ENCODE measurements at places on chromosomes 2 and 18.
A peak's percentile ranks its signal among the peaks of the same experiment; 100 is the strongest.

DNA sequence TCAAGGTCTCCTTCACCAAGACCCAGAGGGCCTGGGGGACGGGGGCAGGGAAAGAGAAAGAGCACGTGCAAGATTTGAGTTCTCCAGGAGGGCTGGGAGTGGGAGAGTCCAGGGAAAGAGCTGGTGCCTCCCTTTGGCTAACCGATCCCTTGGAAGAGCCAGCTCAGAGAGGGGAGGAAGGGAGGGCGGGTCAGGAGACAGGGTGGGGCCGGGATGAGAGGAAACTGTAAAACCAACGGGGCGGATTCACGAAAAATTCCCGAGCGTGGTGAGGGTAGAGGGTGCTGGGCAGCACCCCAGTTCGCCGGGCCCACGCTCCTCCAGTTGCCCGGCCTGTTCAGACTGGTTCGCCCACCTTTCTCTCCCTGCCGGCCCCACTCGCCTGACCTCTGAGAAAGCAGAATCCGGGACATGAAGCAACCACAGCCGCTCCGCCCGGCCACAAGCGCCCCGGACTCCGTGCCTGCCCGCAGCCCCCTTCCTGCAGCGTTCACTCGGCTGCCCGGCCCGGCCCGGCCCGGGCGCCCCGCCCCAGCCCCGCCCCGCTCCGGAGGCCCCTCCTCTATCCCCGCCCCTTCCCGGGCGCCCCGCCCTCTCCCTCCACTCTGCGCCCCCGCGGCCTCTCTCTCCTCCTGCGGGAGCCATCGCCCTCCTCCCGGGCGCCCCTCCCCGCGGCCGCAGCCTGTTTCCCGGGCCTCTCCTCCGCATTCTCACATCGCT, 230.9 kb upstream of the SMAD2 start:
- peak; percentile 54 for DNase-seq

DNA sequence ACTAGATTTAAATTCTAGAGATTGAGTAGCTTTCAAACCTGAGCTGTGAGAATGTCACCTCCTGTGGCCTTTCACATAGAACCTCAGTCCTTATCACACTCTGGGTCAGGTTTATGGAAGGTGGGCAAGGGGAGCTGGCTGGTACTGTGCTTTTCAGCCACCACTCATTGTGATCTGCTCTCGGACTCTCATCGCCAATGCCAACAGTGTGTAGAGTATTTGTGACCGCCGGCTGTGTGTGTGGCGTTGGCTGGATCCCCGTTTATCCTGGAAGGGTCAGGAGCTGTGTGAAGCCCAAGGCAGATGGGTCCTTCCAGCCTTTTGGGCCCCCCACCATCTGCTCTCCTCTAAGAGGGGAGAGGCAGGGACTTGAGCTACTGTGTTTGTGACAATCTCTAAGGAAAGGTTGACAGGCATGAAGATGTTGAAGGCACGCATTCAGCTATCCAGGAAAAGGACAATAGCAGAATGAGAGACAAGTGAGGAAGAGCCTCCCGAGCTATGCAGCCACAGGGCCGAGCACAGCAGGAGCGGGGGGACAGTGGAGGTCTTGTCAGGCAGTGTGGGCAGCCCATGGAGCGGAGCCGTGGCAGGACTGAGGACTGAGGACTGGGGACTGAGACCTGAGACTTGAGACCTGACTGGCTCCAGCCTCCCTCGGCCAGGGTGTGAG, 107.1 kb upstream of the TPO start:
- no peak for DNase-seq

DNA sequence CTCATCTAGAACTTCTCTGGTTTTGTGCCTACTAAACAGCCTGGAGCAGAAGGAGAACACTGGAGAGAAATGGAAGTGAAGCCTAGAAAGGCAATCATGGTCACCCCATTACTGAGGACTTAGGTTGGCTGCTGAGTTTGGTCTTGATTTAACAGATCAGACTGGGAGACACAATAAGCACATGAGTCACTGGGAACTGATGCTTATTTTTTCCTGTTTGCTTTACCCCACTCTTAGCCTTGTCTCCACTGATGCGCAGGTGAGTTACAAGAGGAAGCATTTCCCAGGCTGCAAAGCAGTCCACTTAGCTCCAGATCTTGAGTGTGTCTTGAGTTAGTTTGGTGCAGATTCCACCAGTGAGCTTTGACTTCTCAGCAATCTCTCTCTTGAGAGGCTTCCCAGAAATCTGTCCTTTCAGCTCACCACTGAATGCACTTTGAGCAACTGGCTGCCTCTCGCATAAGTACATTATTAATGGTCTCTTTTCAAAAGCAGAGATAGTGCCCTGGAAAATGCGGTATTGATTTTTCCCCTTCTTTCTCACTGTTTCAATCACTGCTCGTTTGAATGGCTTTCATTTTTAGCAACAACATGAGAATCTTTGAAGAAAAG, 390.2 kb upstream of the SETBP1 start:
- no peak for DNase-seq

GRCh38 chr2:98870516-98871158, 65.4 kb downstream of the CRACDL start:
- no peak for DNase-seq

DNA sequence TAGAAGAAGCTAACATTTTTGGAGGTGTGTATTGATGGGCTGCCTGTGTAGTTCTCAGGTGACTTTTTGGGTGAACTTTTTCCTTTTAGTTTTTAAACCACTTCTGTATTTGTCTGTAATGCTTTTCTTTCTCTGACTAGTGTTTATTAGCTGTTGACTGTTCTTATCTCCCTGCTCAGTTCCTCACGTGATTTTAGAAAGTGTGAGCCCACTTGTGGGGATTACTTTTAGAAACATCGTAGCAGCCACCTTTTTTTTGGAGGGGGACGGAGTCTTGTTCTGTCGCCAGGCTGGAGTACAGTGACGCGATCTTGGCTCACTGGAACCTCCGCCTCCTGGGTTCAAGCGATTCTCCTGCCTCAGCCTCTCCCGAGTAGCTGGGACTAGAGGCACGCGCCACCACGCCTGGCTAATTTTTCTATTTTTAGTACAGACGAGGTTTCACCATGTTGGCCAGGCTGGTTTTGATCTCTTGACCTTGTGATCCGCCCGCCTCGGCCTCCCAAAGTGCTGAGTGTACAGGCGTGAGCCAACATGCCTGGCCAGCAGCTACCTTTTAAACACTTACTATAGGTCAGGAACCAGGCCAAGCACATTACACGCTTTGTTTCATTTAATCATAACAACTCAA, 9.2 kb upstream of the CDKL4 start:
- DNase-seq, result no peak
